Brain microvascular endothelial cell (primary cell): ENCODE measurements at places on chromosomes 2 and 18.

DNA sequence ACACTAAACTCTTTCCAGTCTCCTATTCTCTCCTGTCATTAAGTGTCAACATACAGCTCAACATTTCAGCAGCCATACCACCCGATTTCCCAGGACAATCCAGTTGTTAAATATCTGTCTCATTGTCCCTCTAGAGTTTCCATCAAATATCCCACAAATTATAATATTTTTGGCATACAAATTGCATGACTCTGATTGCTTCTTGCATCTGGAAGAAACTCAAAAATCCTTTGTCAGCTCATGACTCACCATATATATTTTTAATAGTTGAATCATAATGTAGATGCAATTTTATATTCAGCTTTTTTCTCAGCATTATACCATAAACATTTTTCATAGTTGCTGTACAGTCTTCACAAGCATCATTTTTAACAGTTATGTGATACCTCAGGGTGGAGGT lies 7.2 kb downstream of the SLC30A3 start:
- DNase-seq: peak; percentile 7

DNA sequence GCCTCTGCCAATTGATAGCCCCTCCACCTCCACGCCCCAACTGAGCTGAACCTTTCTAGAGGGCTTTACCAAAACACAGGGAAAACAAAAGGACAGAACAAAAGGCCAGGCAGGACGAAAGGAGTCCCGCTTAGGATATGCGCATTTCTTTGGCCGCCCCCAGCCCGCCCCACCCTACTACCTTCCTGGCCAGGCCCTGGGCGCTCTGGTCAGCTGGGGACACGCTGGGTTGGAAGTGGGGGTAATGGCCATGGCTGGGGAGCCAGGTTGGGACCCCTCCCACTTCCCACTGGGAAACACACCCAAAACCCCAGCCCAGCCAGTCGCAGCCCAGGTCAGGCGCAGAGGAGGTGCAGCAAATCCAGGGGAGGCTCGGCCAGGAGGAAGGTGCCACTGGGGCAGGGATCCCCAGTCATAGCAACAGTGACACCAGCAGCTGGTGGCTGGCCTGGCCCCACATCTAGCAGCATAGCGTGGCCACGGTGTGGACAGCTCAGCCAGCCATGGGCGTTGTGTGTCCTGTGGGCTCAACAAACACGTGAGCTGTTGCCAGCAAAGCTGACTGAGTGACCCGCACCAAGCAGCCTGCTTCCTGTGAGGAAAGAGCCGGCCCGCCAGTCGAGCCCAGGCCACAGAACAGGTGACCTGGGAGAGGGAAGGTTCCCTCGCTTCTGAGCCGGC lies 24.6 kb upstream of the B3GNT7 start:
- DNase-seq: no peak

GRCh38 chr2:68225119-68225632 lies 27.2 kb downstream of the PPP3R1 start:
- peak; percentile 16 for DNase-seq

GRCh38 chr2:172248785-172249187 lies 146.1 kb upstream of the DLX2 start:
- DNase-seq: no peak
